CD4-positive, alpha-beta memory T cell (primary cell): ENCODE measurements at places on chromosomes 6 and 20.

DNA sequence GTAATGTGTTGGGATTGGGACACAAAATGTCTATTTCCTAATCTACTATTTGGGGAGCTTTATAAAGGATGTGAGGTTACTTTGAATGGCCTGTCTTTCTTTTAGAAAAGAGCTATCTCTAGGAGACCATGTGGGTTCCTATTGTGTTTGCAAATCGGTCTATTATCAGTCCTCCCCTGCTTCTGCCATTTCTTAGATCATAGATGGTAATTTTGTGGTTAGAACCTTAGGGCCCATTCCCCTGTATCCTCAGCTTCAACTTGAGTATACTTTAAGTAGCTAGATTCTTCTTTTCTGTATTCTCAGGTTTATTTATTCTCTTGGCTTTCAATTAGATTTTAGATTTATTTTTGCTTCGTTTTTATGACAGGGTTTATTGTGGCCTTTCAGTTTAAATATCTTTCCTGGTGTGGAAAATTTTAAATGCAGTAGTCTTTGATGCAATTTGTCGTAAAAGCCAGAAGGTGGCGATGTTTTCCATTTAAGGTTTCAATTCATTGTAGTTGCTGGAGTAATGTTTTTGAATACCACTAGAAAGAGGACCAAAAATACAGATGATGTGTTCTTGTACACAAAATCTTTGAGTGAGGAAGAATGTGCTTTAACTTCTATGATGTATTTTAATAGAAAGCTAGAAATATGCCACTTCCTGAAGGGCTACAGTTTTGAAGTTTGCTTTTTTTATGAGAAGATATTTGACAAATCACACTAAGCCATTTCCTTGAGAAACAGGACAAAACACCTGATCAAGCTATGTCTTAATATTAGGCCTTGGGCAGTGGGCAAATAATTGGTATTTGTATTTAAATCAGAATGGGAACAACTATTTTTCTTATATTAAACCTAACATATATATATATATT lies 20.3 kb downstream of the TBPL1 start:
- DNase-seq, result no peak

DNA sequence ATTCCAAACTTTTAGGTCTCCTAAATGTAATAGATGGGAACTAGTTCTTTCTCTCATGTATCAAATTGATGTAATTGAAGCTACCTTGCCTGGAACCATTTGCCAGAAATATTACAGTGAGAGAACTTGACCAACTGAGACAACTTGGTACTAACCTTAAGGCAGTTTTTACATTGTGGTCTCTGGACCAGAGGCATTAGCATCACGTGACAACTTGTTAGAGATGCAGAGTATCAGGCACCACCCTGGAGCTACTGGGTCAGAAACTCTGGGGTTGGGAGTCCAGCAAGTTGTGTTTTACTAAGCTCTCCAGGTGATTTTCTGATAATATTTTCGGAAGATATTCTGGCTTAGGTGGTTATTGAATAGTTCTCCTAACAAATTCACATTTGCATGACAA lies 982.1 kb upstream of the SLC35B3 start:
- no peak for DNase-seq

GRCh38 chr6:35090734-35091133 lies 50.4 kb downstream of the TCP11 start:
- DNase-seq, result no peak

DNA sequence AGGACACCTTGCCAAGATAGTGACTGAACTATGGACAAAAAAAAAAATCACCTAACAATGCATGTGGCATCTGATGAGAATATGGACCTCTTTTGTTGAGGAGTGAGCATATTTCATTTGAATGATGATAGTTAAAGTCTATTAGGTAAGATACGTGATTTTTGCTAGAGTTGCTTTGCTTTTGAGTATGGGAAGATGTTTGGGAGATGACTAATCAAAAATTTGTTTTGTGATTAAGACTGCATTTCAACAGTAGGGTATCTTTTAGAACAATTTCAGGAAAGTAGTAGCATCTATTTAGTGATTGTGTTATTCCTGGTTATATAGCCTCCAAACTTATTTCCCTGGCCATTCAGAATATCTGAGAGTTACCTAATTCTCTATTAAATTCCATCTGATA lies 878.6 kb upstream of the CITED2 start:
- DNase-seq, result no peak

DNA sequence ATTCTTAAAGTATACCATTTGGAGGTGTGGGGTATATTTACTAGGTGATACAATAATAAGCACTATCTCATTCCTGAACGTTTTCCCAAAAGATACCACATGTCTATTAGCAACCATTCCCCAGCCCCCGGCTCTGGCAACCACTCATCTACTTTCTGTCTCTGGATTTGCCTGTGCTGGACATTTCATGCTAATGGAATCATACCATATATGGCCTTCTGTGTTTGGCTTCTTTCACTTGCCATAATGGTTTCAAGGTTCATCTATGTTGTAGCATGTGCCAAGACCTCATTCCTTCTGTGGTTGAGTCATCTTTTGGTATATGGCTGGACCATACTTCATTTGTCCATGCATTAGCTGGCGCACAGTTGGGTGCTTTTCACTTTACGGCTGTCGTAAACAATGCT lies 39.7 kb downstream of the BCAS4 start:
- no peak for DNase-seq

DNA sequence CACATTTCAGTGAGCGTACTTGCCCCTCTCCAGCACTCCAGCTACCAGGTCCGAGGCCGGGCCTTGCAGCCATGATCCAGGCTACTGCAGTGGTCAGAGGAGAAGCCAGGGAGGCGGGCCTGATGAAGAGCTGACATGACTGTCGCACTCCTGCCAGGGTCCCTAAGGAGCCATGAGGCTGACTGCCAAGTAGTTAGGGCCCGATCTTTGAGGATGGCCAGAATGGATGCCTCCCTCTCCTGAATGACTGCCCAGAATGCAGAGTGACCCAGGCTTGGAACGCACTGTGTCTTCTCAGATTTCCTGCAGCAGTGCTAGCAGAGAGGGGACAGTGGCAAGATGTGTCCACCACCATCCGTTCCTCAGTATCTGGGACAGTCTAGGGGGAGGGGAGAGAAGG lies 24.7 kb upstream of the LRFN2 start:
- no peak for DNase-seq

DNA sequence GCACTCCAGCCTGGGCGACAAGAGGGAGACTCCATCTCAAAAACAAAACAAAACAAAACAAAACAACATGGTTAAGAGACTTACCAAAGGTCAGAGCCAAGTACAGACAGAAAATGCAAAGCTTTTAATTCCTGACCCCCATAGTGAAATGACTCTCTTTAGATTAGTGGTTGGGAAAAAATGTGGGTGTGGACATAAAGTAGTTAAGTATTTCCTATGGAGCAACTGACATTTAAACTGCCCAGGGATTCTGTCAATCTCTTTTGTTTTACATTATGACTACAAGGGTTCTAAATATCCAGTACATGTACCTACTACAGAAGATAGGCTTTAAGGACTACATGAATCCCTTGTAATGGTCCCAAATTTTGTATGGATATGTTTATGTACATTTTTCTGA lies 75.1 kb downstream of the IRAK1BP1 start:
- DNase-seq, result no peak

DNA sequence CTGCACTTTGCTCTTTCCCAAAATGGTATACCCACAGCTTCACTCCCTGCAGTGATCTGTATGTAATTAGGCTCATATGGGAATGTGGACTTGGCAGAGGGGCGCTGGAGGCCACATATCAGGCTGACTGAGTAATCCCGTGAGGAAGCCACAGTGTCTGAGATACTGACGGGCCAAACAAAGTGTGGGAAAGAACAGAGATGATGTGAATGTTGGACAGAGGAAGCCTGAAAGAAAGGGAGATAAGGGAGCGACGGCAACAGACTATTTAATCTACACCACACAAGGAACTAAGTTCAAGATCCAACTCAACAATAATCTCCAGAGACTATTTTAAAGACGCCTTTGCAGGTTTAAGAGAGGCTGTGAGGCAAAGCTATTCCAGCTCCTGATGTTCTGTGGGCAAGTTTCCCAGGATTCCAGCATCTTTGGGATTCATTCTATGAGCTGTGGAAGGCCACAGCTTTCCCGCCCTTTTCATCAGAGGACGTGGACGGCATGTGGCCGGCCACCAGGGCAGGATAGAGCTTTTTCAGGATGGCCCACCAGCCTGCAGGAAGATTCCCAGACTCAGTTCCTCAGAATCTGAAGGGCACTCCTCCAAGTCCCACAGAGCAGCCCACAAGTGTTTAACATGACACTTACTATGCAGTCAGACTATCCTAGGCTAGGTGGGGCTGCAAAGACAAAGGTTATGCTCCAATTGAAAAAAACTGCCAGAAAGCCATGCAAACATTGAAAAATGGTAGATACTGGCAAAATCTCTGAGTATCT lies 237.5 kb downstream of the ATXN1 start:
- no peak for DNase-seq

- no peak for DNase-seq
Observed at GRCh38 chr6:124064317-124065113, 260.9 kb downstream of the NKAIN2 start.
